ENCODE measurements at places on chromosomes 5 and 9.

- no peak for DNase-seq
Observed at GRCh38 chr5:17056141-17056631, 120.1 kb upstream of the MYO10 start.

DNA sequence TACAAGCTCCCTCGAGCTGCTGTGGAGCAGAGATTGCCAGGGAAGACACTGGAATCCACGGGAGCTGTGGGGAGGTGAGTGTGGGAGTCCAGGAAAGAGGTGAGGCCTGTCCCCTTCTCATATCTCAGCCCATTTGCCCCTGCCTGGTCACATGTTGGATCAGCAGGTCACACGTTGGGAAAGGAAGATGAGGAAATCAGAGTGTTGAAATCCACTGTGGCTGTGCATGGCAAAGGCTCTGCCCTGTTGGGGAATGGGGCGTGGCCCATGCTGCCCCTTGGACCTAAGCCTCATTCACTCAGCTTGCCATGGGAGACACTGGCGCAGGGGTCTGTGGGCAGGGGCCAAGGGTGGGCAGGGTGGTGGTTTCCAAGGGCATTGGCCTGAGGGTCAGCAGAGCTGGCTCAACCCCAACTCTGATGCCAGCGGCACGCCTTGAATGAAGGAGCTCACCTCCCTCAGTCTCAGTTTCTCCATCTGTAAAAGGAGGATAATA, 85.4 kb upstream of the CPEB4 start:
- DNase-seq: no peak

DNA sequence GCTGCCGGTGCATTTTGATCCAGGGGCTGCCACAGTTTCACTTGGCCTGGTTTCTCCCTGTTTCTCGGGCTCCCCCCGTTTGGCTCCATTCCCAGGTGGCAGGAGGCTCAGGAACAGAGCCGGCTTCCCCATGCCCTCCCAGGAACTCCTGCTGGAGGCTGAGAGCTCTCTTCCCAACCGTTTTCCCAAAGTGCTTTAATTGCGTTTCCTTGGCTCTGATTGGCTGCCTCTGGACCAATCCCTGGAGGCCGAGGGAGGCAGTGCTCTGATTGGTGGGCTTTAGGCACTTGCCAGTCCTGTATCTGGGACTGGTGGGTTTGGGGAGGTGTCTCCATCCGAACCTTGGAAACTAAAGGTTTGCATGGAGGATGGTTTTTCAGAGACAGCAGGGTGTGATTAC, 4.9 kb downstream of the TSPAN17 start:
- DNase-seq: no peak

- DNase-seq: no peak
Observed at GRCh38 chr9:78064075-78064474, 32.5 kb upstream of the GNAQ start.

- no peak for DNase-seq
Observed at GRCh38 chr5:116370886-116371285, 203.7 kb downstream of the SEMA6A start.

- no peak for DNase-seq
Observed at GRCh38 chr5:13910201-13910600, 34.3 kb downstream of the DNAH5 start.

GRCh38 chr5:63128018-63128417, 549.4 kb downstream of the LRRC70 start:
- no peak for DNase-seq

DNA sequence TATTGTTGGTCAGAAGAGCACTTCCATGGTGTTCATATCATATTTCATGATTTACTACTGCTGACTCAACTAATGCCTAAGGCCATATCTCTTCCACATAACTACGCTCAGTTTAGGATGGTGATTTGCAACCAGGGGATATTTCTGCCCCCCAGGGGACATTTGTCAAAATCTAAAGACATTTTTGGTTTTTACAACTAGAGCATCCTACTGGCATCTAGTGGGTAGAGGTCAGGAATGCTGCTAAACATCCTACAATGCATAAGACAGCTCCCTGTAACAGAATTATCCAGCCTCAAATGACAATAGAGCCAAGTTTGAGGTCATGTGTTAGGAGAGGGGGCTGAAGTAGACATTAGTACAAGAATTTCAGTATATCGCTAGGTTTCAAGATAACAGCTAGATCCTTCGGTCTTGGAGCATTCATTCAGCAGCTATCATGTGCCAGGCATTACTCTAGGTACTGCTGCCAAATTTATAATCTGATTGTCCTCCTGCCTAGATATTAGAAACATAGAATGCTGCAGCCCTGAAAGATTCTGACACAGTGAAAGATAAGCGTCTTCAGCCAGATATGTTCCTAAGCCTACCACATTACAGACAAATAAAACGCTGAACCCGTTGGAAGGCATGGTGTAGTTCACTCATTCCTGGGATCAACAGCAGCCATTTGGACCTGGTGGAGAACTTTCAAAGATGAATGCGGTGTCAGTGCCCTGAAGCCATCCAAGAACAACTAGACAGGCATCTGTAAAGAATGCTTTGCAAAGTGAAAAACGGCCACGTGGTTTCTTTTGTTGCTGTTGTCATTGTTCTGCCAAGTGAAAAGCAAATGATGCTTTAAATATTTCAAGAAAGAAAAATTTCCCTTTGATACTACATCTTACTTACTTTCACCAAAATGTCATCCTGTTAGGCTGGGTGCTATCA, 55.5 kb upstream of the FST start:
- no peak for DNase-seq

GRCh38 chr9:129317179-129318011, 139.3 kb upstream of the IER5L start:
- no peak for DNase-seq

DNA sequence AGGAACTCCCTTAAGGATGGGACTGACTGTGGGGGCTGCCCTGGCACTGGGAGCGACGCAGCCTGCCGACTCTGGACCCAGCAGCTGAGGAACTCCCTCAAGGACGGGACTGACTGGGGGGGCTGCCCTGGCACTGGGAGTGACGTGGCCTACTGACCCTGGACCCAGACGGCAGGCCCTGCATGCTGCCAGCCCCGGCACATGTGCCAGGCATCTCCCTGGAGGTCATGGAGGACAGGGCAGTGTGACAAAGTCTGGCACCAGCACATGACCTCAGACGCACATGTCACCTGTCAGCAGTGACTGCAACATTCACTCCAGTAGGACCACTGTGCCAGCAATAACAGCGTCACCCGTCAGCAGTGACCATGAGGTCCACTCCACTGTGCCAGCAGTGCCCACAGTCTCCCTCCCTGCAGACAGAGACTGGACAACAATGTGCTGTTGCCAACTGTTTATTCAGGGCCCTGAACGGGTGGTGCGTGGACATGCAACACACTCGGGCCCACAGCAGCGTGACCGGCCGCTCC, 4.5 kb downstream of the FBXW5 start:
- no peak for DNase-seq

DNA sequence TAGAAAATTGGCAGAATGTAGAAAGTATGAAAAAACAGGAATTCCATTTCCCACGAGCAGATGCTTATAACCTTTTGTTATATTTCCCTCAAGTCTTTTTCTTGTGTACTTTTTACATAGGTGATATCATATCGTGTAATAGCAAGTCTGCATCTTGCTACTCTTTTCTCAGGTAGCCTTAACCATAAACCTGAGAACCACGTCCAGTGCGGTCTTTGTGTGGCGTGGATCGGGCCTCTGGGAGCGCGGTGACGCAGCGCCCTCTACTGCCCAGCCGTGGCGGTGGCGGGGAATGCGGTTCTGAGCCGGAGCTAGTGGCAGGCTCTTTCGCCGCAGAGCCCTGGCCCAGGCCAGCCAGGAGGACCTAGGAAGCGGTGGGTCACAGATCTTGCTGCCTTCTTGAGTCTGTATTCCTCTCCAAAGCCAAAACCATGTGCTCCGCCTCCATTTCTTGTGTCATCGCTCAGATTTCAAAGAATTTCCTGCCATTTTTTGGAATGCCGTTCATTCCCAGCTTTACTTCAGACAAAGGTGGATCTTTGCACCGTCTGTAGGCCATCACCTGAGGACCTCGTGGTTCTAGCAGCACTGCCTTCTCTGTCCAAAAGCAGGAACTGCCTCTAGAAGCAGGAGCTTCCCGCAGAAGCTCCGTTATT, 71.9 kb downstream of the MVB12B start:
- no peak for DNase-seq

DNA sequence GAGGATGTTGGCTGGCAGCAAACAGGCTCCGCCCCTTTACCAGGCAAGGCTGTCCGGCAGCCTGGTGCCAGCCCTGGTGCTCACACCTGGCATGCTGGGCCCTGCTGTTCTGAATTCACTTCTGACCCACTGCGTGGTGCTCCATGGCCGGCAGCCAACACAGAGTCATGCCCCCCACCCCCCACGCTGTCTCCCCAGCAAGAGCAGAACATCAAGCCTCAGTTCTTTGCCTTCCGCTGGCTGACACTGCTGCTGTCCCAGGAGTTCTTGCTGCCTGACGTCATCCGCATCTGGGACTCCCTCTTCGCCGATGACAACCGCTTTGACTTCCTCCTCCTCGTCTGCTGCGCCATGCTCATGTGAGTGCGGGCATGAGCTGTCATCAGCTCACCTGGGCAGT, 12.6 kb upstream of the ENDOG start:
- DNase-seq: no peak

- DNase-seq: no peak
Observed at GRCh38 chr5:133140311-133140710, 88.5 kb downstream of the HSPA4 start.

- DNase-seq: no peak
Observed at GRCh38 chr5:61674378-61674777, 342.3 kb downstream of the ZSWIM6 start.

DNA sequence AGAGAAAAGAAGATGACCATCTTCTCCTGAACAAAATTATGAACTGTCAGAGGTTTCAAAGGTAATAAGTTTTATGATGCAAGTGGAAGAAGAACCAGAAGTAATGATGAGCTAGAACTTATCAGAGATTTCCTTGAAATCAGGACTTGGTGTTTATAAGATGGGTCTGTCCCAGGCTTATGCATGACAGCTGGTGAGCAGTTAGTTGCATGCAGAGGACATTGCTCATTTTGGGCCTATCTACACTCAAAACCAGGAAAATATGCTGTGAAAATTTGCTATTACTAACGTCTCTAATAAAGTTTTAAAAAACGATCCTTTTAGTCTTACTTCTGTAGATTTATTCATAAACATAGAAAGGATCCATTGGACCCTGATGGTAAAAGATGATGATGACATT, 6.6 kb upstream of the STC2 start:
- DNase-seq: no peak

GRCh38 chr5:5721881-5722280, 299.4 kb downstream of the ICE1 start:
- DNase-seq: no peak

GRCh38 chr9:100714372-100715099, 136.7 kb downstream of the CAVIN4 start:
- DNase-seq: no peak

DNA sequence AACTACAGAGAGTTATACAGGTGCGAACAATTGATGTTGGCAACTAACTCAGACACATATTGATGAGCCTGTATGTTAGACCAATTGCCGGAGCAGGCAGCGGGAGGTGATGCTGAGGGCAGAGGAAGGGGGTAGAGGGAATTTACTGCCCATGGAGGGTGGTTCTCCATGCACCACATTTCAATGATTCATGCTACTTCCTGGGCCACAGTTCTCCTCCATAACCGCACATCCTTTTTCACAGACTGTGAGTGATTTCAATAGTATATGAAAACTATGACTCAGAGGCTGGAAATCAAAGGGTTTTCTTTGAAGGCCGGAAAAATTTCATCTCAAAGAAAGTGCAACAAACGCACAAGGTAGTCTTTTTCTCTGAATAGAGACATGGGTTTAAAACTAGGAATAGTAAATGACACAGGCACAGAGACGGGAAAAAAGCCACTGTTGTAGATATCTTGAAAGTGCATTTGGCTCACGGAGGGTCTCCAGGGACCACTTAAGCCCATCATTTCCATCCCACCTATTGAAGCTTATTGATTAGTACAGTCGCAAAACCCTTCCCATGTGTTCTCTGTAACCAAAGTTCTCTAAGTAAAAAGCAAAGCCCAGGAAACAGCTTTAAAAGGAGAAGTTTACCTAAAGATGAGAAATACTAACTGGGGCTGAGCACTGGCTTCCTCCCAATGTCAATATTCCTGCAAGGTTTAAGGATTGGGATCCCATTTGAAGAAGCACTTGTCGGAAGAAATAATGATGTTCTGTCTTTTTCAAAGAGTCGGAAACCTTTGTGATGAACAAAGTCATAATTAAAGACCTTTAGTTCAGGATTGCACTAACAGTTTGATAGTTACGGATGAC, 28.0 kb upstream of the ADAM19 start:
- no peak for DNase-seq

- DNase-seq: no peak
Observed at GRCh38 chr5:125199968-125200865, 453.8 kb upstream of the ZNF608 start.

- no peak for DNase-seq
Observed at GRCh38 chr5:179906795-179907555, 722 bp downstream of the TBC1D9B start.

DNA sequence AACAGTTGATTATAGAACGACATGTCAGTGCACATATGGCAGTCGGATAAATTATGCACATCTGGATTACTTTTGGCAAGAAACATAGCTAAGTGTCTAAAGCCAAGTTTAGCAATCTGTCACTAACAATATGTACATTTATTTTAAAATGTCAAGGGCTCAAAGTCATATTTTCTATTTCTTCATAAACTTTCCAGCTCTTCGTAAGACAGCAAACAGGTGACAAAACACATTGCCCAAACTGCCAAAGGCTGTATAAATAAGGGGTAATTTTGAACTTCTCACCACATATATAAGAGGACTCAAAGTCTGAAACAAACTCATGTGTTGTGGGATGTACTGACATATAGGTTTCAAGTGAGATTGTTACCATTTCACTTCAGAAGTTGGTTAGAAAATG, 237.2 kb downstream of the ARL15 start:
- DNase-seq: no peak

DNA sequence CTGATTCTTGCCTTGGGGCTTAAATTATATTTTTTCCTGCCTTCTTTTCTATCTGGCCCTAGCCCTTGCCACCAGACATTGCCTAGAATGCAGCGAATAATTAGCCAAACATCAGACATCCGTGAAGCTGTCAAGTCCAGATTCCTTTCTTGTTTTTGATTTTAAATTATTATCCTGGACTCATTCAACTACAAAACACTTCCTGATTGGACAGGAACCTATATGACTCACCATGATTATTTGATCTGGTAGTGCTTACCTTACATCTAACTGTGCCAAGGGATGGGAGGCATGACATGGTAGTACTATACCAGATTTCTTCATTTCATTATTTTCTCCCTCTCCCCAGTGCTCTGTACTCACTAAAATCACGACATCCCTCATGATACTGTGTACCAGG, 829.6 kb downstream of the TLR4 start:
- DNase-seq: no peak

GRCh38 chr5:131214609-131215227, 44.0 kb downstream of the LYRM7 start:
- no peak for DNase-seq
